Tibial artery (tissue), 4 donors: ENCODE measurements at places on chromosomes 7 and 10.

DNA sequence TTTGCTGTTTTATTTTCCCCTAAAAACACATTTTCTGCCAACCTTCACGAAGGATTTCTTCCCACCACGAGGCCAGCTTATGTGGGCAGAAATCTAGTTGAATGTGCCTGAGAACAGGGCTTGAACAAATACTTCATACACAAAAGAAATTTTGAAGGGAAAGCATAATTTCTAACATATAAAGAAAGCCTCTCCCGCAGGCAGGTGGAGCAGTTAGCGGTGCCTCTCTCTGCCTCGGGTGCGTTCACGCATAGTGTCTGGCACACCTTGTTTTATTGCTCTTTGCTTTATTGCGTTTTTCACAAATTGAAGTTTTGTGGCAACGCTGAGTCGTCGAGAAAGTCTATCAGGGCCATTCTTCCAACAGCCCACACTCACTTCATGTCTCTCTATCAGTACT, 7.0 kb upstream of the CSGALNACT2 start:
- no peak overlapping the region for H3K4me3 ChIP-seq
- no peaks in the 10 kb centered on the region for H3K4me1 ChIP-seq
- H3K36me3 ChIP-seq: peaks cover 4% of the 10 kb centered on the region
- H3K27me3 ChIP-seq: no peaks in the 10 kb centered on the region
- no peak for DNase-seq
- no peak overlapping the region for H3K27ac ChIP-seq

- H3K27me3 ChIP-seq: no peaks in the 10 kb centered on the region
- DNase-seq: no peak
- no peaks in the 10 kb centered on the region for H3K4me1 ChIP-seq
These were observed 120.1 kb upstream of the GNAI1 start for GRCh38 chr7:80014511-80014910.

DNA sequence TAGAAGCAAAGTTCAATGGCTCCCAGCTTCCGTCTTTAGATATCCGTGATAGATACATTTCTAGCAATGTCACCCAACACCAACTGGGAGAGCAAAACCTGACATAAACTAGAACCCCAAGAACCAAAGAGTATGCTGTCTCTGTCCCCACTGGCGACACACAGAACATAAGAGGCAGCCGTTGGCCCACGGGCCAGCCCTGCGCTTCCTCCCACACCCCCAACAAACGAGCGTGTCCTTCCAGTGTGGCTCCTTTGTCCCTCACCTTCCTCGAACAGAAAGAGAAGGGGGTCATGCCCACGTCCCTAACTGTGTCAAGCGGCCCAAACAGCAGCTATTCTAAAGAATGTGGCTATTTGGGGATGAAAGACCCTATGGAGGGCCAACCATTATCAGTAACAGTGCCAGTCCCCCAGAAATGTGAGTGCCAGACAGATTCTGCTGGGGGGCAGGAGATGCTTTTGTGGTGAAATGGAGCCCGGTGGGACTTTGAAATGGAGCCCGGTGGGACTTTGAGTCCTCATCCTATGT, 171.9 kb downstream of the USP6NL start:
- H3K27ac ChIP-seq: no peak overlapping the region
- H3K27me3 ChIP-seq: no peaks in the 10 kb centered on the region
- H3K36me3 ChIP-seq: no peaks in the 10 kb centered on the region
- no peak overlapping the region for H3K4me3 ChIP-seq

DNA sequence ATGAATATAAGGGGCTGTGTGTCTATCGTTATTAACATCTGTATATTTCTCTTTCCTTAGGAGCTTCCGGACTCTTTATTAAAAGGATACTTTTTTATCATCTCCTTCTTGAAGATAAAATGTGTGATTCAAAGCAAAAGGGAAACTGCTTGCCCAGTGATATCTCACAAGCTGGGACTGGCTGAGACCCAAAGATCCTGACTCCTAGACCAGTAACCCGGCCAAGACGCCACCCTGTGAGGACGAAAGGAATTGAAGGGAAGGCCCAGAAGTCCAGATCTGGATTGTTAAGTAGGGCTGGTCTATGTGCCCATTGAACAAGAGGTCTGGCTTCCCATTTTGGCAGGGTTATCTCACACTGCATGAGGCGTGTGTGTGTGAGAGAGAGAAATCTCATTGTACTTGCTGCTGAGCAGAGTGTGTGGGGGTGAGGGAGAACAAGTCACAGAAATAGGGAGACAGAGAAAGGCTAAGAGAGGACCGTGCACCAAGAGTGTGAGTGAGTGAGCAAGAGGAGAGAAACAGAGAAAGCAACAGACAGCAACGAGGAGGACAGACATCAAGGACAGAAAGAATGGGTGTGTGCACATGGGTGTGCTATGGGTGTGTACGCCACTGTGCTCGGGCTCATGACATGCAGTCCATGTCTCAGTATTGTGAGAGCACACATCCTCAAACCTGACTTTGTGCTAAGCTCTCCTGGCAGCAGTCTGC, 75.4 kb downstream of the PLXNA4 start:
- peak; percentile 80 for DNase-seq
- H3K4me1 ChIP-seq: no peaks in the 10 kb centered on the region
- no peaks in the 10 kb centered on the region for H3K27me3 ChIP-seq
- no peak overlapping the region for H3K4me3 ChIP-seq
- no peaks in the 10 kb centered on the region for H3K36me3 ChIP-seq
- H3K27ac ChIP-seq: no peak overlapping the region

DNA sequence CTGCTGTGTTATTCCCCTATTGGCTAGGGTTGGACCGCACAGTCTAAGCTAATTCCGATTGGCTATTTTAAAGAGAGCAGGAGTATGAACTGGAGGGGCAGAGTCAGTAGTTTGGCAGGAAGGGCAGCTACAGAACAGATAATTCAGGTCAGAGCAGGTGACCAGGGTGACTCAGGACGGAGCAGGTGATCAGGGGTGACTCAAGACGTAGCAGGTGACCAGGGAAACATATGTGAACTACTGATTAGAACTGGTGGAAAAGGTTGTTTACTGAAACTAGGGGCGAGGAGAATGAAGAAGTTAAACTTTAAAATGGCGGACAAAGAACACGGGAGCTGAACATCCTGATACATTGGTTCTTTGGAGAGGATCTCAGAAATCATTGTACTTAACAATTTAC, 102.3 kb downstream of the CCDC7 start:
- H3K4me1 ChIP-seq: no peaks in the 10 kb centered on the region
- H3K36me3 ChIP-seq: peaks cover 24% of the 10 kb centered on the region
- no peak for DNase-seq
- H3K4me3 ChIP-seq: no peak overlapping the region
- H3K27ac ChIP-seq: no peak overlapping the region

- no peak overlapping the region for H3K4me3 ChIP-seq
- no peak overlapping the region for H3K27ac ChIP-seq
- no peaks in the 10 kb centered on the region for H3K4me1 ChIP-seq
- H3K36me3 ChIP-seq: no peaks in the 10 kb centered on the region
- H3K27me3 ChIP-seq: no peaks in the 10 kb centered on the region
These were observed 611.4 kb downstream of the MAGI2 start for GRCh38 chr7:78842068-78842467.

- no peak overlapping the region for H3K4me3 ChIP-seq
- H3K27ac ChIP-seq: no peak overlapping the region
- no peaks in the 10 kb centered on the region for H3K4me1 ChIP-seq
- H3K36me3 ChIP-seq: peaks cover 23% of the 10 kb centered on the region
These were observed 26.2 kb downstream of the BUB3 start for GRCh38 chr10:123180101-123181090.

- DNase-seq: no peak
- H3K4me3 ChIP-seq: no peak overlapping the region
- H3K27ac ChIP-seq: no peak overlapping the region
- no peaks in the 10 kb centered on the region for H3K36me3 ChIP-seq
- peaks cover 8% of the 10 kb centered on the region for H3K27me3 ChIP-seq
These were observed 61.8 kb downstream of the ANKRD61 start for GRCh38 chr7:6092953-6093354.

GRCh38 chr10:16297642-16298041, 139.2 kb upstream of the PTER start:
- no peaks in the 10 kb centered on the region for H3K27me3 ChIP-seq
- no peak overlapping the region for H3K27ac ChIP-seq
- no peak overlapping the region for H3K4me3 ChIP-seq
- no peaks in the 10 kb centered on the region for H3K4me1 ChIP-seq
- H3K36me3 ChIP-seq: no peaks in the 10 kb centered on the region

GRCh38 chr10:31584098-31584631, 265.1 kb downstream of the ZEB1 start:
- H3K36me3 ChIP-seq: no peaks in the 10 kb centered on the region
- no peak overlapping the region for H3K27ac ChIP-seq
- DNase-seq: no peak
- H3K4me1 ChIP-seq: peaks cover 15% of the 10 kb centered on the region
- H3K27me3 ChIP-seq: no peaks in the 10 kb centered on the region

DNA sequence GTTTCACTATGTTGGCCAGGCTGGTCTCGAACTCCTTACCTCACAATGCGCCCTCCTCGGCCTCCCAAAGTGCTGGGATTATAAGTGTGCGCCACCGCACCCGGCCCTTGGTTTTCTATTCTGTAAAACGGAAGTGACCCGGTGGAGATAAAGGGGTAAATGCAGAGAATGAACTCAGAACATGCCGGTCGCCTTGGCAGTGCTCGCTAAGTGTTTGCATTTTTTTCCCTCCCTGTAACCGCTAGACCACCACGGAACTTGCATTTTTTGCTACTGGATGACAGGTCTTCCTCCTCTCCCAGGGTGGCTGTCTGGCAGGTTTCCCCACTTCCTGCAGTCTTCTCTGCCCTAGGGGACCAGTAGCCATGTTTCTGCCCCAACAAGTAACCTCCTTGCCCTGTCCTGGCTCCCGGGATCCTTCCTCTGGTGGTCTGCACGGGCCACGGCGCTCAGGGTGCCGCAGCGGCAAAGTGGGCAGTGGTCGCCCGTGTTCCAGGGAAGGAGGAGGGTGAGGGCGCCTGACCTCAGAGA, 18.8 kb upstream of the GNA12 start:
- peak overlapping the region; percentile 94 for H3K27ac ChIP-seq
- no peaks in the 10 kb centered on the region for H3K27me3 ChIP-seq
- peak overlapping the region; percentile 23 for H3K4me3 ChIP-seq
- no peak for DNase-seq
- peaks cover 30% of the 10 kb centered on the region for H3K4me1 ChIP-seq
- H3K36me3 ChIP-seq: no peaks in the 10 kb centered on the region

DNA sequence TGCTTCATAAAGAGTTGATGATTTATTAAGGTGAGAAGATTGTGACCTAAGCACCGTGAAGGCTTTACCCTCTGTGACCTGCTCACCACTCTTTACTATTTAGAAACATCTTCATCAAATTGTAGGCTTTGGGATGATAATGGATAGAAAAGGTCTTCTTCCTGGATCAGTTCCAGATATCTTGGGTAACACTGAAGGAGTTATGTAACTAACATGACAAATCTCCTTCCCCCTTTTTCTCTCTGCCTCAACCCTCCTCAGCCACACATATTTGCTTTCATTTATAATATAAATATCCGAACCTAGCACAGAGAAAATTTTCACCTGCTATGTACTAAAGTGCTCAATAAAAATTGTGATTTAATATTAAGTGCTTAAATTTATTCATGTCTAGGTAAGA, 151.5 kb downstream of the FRMD4A start:
- peaks cover 4% of the 10 kb centered on the region for H3K4me1 ChIP-seq
- peaks cover 53% of the 10 kb centered on the region for H3K27me3 ChIP-seq
- H3K36me3 ChIP-seq: no peaks in the 10 kb centered on the region
- no peak overlapping the region for H3K4me3 ChIP-seq

GRCh38 chr10:124453960-124454610, 4.2 kb upstream of the NKX1-2 start:
- no peaks in the 10 kb centered on the region for H3K36me3 ChIP-seq
- peaks cover 64% of the 10 kb centered on the region for H3K27me3 ChIP-seq
- DNase-seq: no peak
- H3K27ac ChIP-seq: no peak overlapping the region
- peaks cover 11% of the 10 kb centered on the region for H3K4me1 ChIP-seq

DNA sequence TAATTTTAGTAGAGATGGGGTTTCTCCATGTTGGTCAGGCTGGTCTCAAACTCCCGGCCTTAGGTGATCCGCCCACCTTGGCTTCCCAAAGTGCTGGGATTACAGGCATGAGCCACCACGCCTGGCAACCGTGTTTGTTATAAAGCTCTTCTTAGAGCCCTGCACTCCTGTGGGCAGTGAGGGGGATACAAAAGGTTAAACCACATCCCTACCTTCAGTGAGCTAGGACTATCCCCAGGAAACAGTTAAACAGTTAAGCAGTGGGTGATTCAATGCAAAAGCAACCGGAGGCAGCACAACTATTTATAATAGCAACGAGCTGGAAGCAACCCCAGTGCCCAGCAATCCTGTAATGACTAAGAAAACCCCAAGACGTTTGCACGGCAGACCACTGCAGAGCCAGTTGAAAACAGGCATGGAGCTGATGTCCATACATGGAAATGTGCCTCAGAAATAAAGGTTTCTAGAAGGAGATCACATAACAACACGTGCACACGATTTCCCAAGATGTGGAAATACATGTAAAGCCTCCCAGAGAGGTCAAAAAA, 107.2 kb upstream of the LYZL2 start:
- no peaks in the 10 kb centered on the region for H3K36me3 ChIP-seq
- H3K27ac ChIP-seq: peak overlapping the region; percentile 61
- no peaks in the 10 kb centered on the region for H3K27me3 ChIP-seq
- no peak overlapping the region for H3K4me3 ChIP-seq

GRCh38 chr7:102264367-102264891, 22.2 kb upstream of the SH2B2 start:
- H3K4me3 ChIP-seq: no peak overlapping the region
- no peak overlapping the region for H3K27ac ChIP-seq
- no peaks in the 10 kb centered on the region for H3K4me1 ChIP-seq

GRCh38 chr10:4371691-4372295, 454.2 kb upstream of the AKR1E2 start:
- H3K4me3 ChIP-seq: no peak overlapping the region
- no peak for DNase-seq
- no peak overlapping the region for H3K27ac ChIP-seq
- H3K4me1 ChIP-seq: no peaks in the 10 kb centered on the region

DNA sequence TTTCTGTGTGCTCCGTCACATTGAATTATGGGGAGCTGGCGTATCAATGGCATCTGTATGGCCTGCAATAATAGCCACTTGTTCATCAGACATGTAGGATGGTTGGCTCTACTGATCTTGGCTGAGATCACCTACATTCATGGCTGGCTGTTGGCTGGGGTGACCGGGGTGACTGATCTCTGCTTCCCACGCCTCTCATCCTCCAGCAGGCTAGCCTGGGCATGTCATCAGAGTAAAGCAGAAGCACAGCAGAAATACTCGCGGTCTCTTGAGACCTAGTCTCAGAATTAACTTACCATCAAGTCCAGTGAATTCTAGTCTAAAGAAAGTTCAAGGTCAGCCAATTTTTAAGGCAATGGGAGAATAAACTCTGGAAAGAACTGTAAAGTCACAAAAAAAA, 257.7 kb upstream of the GLI3 start:
- no peaks in the 10 kb centered on the region for H3K4me1 ChIP-seq
- no peak overlapping the region for H3K4me3 ChIP-seq
- no peak overlapping the region for H3K27ac ChIP-seq
- no peak for DNase-seq

GRCh38 chr7:21805791-21806190, 139.9 kb downstream of the CDCA7L start:
- H3K36me3 ChIP-seq: no peaks in the 10 kb centered on the region
- H3K4me1 ChIP-seq: no peaks in the 10 kb centered on the region
- DNase-seq: no peak
- no peak overlapping the region for H3K4me3 ChIP-seq
